AG08395 (cell line): ENCODE measurements at places on chromosomes 6 and 20.

DNA sequence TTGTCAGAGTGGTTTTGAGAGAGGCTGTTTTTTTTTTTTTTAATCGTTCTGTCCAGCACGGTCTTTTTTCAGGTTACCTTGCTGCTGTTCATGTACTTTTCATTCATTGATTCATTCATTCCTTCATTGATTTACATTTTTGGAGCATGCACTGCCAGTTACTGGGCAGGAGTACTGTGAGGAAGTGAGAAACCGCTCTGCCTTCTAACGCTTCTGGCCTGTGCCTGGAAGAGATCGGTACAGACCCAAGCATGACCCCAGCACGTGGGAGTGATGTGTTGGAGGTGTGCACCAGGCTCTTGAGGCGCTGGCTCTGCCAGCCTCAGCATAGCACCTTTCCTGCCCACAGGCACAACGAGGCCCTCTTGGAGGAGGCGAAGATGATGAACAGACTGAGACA lies 9.1 kb downstream of the RIPK1 start:
- no peak for DNase-seq

DNA sequence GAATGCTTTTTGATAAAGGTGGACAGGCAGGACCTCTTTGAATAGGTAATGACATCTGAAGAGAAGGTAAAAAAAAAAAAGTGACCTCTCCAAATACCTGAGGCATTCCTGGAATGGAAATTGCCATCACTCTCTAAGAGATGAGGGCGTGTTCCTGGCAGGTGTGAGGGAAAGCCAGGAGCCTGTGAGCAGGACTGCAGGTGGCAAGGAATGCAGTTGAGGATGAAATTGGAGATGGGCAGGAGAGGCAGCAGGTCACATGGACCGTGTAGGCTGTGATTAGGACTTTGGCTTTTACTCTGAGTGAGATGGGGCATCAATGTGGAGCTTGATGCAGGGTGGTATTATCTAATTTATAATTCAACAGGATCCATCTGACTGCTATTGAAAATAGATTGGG lies 227.4 kb downstream of the LRFN2 start:
- DNase-seq = no peak

DNA sequence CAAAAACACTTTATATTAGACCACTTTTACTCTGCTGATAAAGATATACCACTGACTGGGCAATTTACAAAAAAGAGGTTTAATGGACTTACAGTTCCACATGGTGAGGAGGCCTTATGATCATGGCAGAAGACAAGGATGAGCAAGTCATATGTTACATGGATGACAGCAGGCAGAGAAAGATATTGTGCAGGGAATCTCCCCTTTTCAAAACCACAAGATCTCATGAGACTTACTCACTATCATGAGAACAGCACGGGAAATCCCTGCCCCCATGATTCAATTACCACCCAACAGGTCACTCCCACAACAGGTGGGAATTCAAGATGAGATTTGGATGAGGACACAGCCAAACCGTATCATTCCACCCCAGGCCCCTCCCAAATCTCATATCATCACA lies 1383.8 kb upstream of the MAP3K7 start:
- DNase-seq = no peak

DNA sequence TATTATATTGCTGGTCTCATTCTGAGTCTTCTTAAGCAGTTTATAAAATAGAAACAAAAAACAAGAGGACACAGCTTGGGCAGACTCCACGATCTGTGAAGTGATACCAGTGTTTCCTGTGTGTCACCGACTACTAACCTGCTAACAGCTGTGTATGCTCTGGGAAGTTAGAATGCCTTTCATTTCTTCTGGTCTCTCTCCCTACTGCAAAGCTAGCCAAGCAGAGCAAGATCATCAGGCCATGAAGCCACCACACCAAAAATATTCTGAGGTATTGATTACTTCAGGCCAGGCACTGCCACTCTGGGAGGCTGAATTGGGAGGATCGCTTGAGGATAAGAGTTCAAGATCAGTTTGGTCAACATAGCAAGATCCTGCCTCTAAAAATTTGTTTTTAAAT lies 46.9 kb upstream of the SMIM29 start:
- DNase-seq = no peak

GRCh38 chr6:83847179-83847578 lies 6.0 kb upstream of the RIPPLY2 start:
- no peak for DNase-seq

DNA sequence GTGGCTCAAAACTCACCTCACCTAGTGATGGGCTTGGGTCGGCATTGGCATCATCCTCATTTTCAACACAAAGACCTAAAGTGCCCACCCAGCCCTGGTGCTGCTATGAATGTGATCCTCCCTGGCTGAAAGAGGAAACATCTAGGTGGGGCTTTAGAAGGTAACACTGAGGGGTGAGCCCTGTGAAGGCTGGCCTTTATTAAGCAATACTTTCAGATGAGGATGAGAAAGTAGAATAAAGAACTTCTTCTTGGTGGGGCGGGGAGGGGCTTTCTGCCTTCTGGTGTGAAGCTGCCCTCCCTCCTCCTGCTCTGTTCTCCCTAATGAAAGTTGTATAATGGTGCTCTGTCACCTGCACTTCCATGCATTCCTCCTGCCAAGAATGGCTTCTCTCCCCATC lies 133.0 kb upstream of the TRAF3IP2 start:
- no peak for DNase-seq

DNA sequence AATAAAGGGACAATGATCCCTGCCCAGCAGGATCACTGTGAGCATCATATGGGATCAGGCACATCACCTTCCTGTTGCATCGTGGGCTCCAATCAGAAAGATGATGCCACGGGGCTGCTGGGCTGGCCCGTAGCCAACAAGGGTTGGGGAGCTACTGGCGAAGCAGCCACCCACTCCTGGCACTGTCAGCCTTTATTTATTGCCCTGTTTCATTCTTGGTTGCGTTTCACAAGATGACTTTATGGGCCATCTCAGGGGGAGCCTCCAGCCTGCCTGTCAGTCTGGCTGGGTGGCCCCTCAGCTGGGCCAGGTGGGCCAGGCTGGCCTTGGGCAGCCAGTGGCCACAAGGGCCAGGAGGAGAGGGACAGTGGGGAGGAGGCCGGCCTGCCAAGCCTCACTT lies 17.3 kb downstream of the VSTM2L start:
- DNase-seq = no peak

- DNase-seq = no peak
Observed at GRCh38 chr6:84770521-84770920, 6.1 kb upstream of the TBX18 start.

GRCh38 chr6:56574292-56574691 lies 68.4 kb downstream of the DST start:
- no peak for DNase-seq

GRCh38 chr20:46312075-46312944 lies 4.0 kb upstream of the CDH22 start:
- no peak for DNase-seq

- no peak for DNase-seq
Observed at GRCh38 chr6:135073217-135073616, 18.6 kb upstream of the HBS1L start.

DNA sequence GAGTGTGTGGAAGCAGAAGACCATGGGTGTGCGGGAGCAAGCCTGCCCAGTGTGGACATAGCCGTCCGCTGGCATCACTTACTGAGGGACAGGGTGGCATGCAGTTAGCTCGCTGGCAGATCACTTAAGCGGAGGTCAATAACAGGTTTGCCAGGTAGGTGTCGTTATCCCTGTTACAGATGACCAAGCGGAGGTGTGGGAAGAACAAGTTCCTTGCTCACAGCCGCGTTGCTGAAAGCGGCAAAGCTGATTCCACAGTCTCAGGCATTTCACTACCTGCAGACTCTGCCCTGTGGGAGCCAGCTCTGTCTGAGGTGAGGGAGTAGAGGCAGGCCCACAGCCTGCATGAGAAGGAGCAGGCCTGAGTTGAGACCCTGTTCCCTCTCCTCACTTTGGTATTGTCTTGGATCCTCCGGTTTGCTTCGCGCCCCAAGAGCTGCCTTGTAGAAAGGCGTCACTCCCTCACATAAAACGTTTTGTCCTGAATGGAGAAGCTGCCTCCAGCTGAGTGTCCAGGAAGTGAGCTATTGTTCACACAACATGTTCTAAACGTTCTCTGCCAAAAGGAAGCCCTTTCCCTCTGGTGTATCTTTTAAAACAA lies 96.9 kb downstream of the TCP11 start:
- peak; percentile 15 for DNase-seq
